ENCODE measurements at places on chromosomes 7 and 10.

DNA sequence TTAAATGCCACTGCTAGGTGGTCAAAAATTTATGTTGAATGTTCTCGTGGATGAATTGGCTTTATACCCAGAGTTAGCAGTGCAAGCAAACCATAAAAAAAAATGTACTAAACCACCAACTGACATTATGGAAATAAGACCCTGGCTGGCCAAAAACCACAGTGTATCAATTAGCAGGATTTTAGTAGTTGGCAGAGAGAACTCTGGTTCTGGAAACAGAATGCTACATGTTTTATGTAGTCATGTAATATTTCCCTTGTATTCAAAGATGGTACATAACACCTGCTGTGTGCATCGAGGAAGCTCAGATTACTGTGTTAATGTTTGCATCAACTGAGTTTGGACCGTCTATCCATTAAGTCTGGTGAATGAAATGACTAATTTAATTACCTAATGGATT is 618.5 kb downstream of the CCSER2 start:
- no peak for DNase-seq

GRCh38 chr7:42203336-42203735 is 33.7 kb downstream of the GLI3 start:
- no peak for DNase-seq

DNA sequence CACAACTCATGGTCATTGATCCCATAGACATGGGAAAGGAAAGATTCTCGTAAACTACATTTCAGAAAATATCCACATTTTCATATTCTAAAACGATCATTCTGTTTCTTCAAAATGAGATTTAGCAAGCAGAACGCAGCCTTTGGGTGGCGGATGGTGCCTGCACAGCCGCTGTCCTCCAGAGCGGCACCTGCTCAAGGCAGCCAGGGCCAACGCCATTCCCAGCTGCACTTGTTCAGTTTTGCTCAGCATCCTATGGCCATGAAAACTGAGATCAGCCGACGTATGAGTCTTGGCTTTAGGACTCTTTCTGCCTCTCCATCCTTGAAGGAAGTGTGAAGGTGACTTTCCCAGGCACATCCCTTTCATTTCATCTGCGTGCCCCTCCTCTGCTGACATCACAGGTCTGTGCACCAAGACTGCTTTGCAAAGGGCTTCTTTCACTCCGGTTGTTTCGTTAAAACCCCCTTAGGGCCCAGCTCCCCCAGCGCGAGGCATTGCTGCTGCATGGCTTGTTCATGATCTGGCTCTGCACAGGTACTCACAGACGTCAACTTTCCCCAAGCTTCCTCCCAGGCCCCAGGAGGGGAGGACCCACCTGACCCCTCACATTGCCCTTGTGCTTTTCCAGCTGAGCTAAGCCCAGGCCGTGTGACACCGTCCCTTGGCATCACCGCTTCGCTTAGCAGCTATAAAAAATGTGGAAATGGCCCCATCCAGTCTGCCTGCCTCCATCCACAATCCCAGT is 37.2 kb downstream of the TCERG1L start:
- DNase-seq: no peak

- no peak for DNase-seq
Measured at GRCh38 chr10:45353186-45353585, 20.8 kb upstream of the ALOX5 start.

- no peak for DNase-seq
Measured at GRCh38 chr7:135012229-135012628, 25.9 kb downstream of the AGBL3 start.

DNA sequence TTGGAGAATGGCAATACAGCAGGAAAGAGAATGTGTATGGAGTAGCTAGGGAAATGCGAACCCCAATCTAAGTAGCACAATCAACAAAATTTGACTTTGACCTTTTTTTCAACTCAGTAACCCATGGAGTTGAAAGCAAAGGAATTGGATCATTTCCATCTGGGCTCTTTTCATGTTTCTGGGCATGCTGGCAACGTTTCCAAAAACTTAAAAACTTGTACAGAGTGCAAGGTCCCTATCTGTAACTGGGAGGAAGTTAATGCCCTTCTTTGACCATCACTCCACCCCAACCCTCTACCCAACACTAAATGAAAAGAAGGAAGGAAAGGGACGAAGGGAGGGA is 1.3 kb upstream of the HIBADH start:
- no peak for DNase-seq

DNA sequence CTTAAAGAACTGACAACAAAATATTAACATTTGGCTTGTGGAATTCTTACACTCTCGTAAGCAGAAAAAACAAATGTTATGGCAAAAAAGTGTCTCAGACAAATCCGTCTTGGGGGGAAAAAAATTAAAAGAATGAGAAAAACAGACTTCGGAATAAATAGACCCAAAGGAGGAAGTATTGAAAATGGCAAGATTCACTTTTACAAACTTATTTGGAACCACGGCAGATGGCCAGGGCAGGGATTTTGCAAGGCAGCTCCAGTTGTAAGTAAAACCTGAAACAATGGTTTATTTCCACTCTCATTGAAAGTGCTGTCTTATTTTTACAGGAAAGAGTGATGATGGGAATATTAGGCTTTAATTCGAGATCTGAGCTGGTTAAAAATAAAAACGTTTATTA is 1.5 kb upstream of the ZNF438 start:
- DNase-seq: peak; percentile 16

- no peak for DNase-seq
Measured at GRCh38 chr10:29411666-29412315, 122.9 kb downstream of the LYZL1 start.

DNA sequence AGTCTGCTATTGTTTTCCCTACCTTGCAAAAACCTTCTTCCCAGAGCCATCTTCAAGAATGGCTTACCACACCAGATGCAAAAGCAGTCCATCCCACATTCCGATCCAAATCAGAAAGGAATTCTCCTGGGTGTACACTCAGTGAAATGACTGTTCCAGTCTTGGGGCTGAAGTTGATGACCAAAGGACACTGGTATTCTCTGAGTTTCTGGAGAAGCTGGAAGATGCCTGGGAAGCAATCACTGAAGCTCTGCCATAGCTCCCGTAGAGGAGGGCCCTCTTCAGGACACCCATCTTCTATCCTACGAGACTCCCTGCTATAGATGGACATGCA is 155.7 kb downstream of the LCOR start:
- peak; percentile 82 for DNase-seq

DNA sequence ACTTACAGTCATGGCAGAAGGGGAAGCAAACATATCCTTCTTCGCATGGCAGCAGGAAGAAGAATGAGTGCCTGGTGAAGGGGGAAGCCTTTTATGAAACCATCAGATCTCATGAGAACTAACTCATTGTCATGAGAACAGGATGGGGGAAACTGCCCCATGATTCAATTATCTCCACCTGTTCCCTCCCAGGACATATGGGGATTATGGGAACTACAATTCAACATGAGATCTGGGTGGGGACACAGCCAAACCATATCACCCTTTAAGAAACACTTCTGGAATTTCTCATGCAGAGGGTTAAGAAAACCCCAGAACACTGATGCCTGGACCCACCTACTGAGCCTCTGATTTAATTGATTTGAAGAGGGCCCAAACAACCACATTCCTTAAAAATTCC is 63.3 kb upstream of the DNAJB12 start:
- DNase-seq: no peak

DNA sequence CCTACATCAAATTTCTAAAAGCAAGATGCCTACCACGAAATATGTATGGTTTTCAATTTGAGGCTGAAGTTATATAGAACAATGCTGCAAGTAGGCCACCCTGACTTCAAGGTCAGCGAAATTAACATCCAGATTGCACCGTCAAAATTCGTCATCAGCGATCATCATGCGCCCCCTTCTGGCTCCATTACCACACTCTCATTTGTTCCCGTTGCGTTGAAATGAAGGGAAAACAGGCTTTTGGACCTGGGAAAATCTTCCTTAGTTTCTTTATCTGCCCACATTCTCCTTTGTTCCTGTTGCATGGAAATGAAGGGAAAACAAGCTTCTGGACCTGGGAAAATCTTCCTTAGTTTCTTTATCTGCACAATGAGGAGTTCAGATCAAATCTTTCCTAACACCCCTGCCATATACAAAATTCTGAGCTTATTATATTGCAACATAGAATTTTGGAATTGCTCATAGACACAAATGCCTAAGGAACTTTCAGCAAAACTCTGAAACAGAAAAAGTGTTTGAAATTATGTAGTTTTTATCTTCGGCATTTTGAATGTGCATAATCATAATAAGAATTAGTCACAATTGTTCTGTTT is 98.2 kb upstream of the PRKCQ start:
- peak; percentile 59 for DNase-seq

DNA sequence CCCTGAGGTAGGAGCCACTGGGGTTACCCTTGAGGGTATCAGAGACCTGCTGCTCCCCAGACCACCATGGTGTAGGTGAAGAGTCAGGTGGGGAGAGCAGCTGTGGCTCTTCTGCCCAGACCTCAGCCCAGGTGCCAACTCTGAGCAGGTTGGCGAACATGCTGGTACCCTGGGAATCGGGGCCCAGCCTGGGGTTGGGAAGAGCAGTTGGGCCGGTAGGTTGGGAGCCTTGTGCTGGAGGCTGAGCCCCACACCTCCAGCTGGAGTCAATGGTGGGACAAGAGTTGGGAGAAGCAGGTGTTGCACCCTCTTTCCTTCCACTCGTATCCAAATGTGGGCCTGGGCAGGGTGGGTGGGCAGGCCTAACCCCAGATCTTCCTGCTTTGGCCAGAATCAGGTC is 114.5 kb downstream of the CDH23 start:
- DNase-seq: no peak

DNA sequence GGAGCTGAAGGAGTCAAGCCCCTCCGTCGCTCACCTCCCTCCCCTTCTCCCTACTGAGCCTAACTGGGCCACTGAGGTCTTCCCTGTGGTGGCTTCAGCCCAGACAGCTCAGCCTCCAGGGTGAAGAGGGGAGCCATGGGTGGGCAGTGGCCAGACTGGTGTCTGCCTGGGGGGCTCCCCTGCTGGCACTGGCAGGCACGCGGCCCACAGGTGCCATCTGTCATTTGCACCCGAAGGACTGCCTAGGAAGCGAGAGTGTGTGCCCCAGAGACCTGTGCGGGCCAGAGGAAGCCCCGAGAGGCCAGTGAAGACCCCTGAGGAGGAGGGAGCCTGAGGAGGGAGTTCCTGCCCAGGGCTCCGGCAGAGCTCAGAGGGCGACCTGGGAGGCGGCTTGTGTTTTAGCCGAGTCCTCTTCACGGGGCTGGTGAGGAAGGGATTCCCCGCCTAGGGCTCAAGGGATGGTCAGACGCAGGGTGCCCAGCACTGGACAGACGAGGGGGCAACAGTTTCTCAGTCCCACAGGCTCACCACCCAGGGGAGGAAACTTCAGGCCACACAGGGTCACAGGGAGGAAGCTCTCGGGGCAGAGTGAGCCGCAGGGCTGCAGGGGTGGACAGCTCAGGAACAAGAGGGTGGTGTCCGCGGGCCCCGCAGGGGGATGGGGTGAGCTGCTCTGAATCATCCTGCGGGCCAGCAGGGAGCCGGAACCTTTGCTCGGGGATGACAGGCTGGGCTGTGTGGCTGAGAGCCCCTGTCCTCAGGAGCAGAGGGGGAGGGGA is 76.2 kb upstream of the PPP2R2D start:
- no peak for DNase-seq

DNA sequence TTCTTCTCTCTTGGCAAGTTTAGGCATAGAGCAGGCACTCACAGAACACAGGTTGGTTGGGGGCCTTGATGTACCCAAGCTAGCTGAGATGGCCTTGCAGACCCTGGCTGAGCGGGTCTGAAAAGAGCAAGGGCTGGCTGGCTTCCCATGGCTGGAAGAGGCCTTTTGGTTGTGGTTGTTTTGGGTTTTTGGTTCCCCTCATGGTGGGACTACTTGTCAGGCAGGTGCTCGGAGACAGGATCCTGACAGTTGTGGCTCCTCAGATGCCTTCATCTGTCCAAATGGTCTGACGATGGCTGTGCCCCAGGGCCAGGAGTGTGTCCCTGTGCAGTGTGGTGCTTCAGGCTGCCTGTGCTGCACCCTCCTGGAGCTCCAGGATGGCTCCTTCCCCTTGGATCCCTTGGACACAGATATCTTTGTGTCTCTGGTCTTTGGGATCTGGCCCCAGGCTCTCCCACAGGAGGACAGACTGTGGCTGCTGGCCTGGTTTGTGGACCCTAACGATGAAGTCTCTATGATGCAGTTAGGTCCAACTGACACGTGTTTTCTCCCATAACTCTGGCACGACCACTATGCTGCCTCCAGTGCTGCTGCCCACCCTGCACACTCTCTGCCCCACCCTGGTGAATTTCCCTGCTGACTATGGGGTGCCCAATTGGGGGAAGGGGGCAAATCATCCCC is 321.5 kb upstream of the ZNF32 start:
- no peak for DNase-seq

- no peak for DNase-seq
Measured at GRCh38 chr10:1213252-1214070, 157.3 kb downstream of the WDR37 start.

DNA sequence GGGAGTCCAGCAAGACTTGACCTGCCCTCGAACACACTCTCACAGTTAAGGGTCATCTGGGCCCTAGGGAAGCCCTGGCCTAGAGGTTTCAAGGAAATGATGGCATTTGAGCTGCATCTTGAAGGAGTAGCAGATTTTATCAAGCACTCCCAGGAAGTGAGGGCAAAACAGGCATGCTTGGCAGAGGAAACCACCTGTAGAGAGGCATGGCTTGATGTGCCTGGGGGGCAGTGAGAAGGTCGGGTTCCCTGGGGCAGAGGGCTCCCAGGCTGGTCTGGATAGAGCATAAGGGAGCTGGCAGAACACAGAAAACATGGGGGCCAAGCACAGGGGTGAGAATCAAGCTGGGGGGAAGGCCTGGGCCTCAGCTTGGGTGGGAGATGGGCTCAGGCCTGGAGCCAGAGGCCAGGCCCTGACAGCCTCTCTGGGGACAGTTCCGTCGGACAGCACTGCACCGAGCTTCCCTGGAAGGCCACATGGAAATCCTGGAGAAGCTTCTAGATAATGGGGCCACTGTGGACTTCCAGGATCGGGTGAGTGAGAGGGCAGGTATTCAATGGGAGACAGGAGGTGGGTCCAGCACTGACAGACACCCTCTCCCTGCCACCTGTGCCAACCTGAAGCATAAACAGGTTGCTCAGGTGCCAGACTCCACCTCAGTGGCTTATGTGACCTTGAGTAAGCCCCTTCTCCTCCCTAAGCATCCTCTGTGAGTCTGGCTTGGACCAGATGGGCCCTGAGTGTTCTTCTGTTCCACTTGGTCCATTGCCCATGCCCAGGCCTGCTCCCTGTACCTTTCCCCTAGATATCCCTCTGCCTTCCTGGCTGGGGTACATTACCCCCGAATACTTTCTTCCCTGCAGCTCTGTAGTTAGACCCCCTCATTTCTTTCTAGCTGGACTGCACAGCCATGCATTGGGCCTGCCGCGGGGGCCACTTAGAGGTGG is 3.5 kb upstream of the HOGA1 start:
- DNase-seq: no peak

- peak; percentile 79 for DNase-seq
Measured at GRCh38 chr7:47392241-47392759, 189.6 kb downstream of the TNS3 start.

DNA sequence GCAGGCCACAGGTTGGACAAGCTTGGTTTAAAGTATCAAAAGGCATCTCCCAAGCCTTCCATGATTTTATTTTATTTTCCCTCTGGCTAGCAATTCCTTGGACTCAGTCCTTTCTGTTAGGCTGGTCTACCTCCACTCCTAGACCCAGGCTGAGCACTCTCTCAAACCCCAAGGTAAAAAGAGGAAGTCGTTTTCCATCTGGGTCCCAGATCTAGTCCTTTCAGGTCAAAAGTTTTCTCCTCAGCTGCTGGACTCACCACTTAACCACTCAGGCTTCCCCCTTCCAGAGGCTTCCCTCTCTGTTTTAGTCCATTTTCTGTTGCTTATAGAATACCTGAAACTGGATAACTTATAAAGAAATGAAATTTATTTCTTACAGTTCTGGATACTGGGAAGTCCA is 252.3 kb upstream of the MKLN1 start:
- DNase-seq: no peak
